Activated CD4-positive, alpha-beta memory T cell treated with anti-CD3 and anti-CD28 coated beads for 36 hours (primary cell): ENCODE measurements at places on chromosomes 1 and 21. TPM values are rescaled to one million over a fixed set of nuclear protein-coding genes. Genes with fewer than 3 reads are reported as not detected.

GRCh38 chr1:95181096-95181495 is 52.9 kb upstream of the RWDD3 start:
- DNase-seq, result no peak
- no peak overlapping the region for H3K4me3 ChIP-seq

OR14K1 gene
- not detected for total RNA-seq

GRCh38 chr1:167430849-167431242 is 87.5 kb downstream of the CD247 start:
- no peak overlapping the region for H3K4me3 ChIP-seq
- H3K27me3 ChIP-seq, result no peaks in the 10 kb centered on the region
- H3K27ac ChIP-seq, result peak overlapping the region; percentile 68
- no peak for DNase-seq
- H3K4me1 ChIP-seq, result peaks cover 37% of the 10 kb centered on the region

DNA sequence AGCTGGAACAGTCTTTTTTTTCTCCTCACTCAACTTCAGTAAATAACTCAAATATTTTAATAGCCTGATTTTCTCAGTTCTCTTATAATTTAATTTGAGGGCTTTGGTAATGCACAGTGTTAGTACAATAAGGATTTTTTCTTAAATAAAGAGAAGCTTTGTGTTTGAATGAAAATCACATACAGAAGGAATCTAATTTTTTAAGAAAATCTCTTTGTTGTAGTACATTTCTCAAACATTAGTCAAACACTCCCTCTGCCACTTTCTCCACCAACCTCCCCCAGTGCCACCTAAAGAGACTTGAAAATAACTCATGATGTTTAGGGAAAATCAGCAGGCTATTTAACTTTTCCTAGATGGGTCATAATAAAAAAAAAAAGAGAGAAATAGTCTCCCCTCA is 42.3 kb upstream of the ACP6 start:
- peaks cover 8% of the 10 kb centered on the region for H3K4me1 ChIP-seq
- H3K27me3 ChIP-seq, result peaks cover 20% of the 10 kb centered on the region
- no peak for DNase-seq
- no peaks in the 10 kb centered on the region for H3K36me3 ChIP-seq
- H3K27ac ChIP-seq, result no peak overlapping the region

GRCh38 chr1:55225228-55225627 is 10.1 kb upstream of the USP24 start:
- H3K27ac ChIP-seq, result no peak overlapping the region
- H3K36me3 ChIP-seq, result peaks cover 5% of the 10 kb centered on the region
- no peak for DNase-seq
- no peaks in the 10 kb centered on the region for H3K27me3 ChIP-seq
- H3K4me1 ChIP-seq, result no peaks in the 10 kb centered on the region
- no peak overlapping the region for H3K4me3 ChIP-seq

TMEM269 gene
- total RNA-seq, result 0.15 TPM

CLIC6 gene
- 0.10 TPM for total RNA-seq

DNA sequence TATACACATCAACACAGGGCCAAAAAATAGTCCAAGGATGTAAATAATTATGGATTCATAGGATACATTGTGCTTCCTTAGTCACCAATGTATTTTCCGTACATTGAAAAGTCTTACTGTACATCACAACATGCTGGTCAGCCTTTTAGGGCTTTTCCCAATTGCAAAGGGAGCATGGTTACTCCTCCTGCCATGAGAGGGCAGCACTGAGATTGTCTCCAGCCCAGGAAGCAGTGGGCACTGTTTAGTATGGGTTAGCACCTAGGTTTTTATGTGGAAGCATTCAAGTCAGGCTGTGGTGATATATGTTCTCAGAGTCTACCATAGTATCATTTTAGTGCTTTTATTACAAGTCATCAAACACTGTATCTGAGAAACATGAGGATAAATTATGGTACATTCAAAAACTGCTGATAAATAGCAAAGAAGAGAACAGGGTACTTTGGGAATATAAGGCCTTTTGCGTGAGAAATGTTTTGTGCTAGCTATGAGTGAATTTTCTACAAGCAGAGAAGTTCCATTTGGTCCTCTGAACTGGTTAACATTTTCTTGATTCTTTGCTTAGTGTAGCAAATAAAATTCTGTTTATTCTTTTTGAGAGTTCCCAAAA is 34.0 kb downstream of the ST6GALNAC5 start:
- no peaks in the 10 kb centered on the region for H3K4me1 ChIP-seq
- no peak overlapping the region for H3K27ac ChIP-seq
- H3K4me3 ChIP-seq, result no peak overlapping the region
- DNase-seq, result peak; percentile 34
- no peaks in the 10 kb centered on the region for H3K36me3 ChIP-seq
- peaks cover 2% of the 10 kb centered on the region for H3K27me3 ChIP-seq

- H3K27me3 ChIP-seq, result no peaks in the 10 kb centered on the region
- no peak overlapping the region for H3K4me3 ChIP-seq
- no peaks in the 10 kb centered on the region for H3K4me1 ChIP-seq
- no peak for DNase-seq
These were observed 32.0 kb downstream of the DNAJC6 start for GRCh38 chr1:65341381-65341780.

GRCh38 chr1:180906511-180906910 is 6.2 kb upstream of the KIAA1614 start:
- peaks cover 6% of the 10 kb centered on the region for H3K4me1 ChIP-seq
- no peak overlapping the region for H3K4me3 ChIP-seq
- no peaks in the 10 kb centered on the region for H3K36me3 ChIP-seq
- peaks cover 17% of the 10 kb centered on the region for H3K27me3 ChIP-seq
- no peak overlapping the region for H3K27ac ChIP-seq

INKA2 gene
- 2.3 TPM for total RNA-seq
